ENCODE measurements at places on chromosomes 1 and 21.

DNA sequence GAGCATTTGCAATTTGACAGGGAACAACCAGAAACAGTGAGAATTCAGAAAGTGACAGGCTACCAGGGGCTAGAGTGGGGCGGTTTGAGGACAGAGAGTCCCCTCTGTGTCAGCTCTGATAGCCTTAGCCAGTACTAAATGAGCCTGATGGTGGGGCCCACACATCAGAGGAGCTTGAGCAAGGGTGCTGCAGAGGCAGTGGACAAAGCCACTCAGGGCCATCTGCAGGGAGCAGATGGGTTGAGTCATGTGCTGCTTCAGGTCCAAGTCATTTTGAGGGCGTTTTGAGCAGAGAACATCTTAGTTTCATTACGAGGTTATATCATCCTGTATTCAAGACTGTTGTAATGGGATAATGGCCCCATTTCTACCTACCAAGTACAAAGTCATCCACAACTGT is 7.7 kb downstream of the LRRC52 start:
- DNase-seq: no peak

GRCh38 chr1:247334378-247335133 is 2.9 kb upstream of the ZNF496 start:
- DNase-seq: no peak

DNA sequence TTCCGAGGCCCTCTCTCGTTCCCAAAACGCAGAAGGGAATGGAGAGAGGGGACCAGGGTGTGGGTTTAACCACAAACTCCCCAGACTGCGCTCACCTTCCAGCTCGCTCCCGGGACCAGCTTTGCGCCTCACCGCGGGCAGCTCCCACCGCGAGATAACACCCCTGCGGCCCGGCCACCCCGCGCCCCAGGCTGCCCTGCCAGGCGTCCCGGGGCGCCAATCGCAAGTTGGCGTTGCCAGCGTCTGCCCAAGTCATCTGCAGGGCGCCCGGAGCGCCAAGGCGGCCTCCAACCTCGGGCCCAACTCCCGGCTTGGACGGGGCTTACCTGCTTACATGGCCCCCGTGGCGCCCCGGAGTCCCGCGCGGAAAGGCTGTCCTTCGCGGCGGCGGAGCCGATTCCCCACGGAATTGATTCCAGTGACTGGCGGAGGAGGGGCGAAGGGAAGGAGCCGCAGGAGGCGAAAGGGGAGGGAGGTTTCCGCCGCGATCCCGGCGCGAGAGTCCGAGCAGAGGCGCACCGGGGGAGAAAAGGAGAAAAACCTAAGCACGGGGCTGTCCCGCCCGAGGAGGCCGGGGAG is 456 bp downstream of the PTPN14 start:
- DNase-seq: peak; percentile 45

- DNase-seq: no peak
Observed at GRCh38 chr1:68269637-68270430, 37.5 kb upstream of the WLS start.

GRCh38 chr1:220382994-220383393 is 110.7 kb upstream of the RAB3GAP2 start:
- DNase-seq: no peak

All from AML-193 (cell line).